ENCODE measurements at places on chromosomes 6 and 20.

GRCh38 chr6:119938752-119939151 is 589.2 kb upstream of the MAN1A1 start:
- no peak for DNase-seq

DNA sequence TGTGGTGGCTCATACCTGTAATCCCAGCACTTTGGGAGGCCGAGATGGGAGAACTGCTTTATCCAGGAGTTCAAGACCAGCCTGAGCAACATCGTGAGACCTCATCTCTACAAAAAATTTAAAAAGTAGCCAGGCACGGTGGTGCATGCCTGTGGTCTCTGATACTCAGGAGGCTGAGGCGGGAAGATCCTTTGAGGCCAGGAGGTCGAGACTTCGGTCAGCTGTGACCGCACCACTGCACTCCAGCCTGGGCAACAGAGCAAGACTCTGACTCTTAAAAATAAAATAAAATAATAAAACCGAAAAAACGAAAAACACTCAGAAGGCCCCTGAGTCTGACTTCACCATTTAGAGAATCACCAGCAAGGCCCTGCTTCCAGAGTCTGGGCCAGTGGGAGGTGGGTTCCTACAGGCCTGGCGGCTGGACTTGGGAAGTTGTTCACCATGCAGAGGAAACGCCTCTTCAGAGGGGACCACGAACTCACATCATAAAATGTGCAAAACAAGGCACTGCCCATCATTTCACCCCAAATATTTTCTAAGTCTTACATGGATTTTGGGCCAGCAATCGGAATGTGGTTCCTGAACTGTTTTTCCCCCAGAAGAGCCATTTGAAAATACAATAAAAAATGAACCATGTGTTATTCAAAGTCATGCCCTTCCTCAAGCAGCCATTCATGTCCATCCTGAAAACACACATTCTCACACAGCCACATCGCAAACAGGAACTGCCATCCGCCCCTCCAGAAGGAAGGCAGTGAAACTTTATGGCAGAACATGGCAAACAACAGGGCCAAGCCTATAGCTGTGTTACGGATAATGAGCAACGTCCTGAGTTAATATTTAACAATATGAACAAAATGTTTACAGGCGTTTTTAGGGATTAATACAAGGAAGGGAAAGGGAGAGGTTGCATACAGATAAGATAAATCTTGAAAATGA is 57.8 kb downstream of the SLC22A23 start:
- no peak for DNase-seq

- no peak for DNase-seq
Observed at GRCh38 chr20:9302091-9302462, 212.3 kb upstream of the LAMP5 start.

- DNase-seq = no peak
Observed at GRCh38 chr6:13923527-13924145, 1.1 kb upstream of the RNF182 start.

DNA sequence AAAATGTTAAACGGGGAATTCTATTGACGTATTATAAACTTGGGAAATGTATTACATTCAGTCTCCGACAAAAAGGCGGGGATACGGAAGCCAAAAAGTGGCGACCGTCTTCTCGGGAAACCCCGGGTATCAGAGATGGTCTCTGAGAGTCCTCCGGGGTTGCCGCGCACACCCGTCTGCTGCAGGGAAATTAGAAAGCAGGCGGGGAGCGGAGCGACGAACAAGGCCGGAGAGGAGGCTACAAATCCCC is 1.5 kb downstream of the SALL4 start:
- DNase-seq = no peak

DNA sequence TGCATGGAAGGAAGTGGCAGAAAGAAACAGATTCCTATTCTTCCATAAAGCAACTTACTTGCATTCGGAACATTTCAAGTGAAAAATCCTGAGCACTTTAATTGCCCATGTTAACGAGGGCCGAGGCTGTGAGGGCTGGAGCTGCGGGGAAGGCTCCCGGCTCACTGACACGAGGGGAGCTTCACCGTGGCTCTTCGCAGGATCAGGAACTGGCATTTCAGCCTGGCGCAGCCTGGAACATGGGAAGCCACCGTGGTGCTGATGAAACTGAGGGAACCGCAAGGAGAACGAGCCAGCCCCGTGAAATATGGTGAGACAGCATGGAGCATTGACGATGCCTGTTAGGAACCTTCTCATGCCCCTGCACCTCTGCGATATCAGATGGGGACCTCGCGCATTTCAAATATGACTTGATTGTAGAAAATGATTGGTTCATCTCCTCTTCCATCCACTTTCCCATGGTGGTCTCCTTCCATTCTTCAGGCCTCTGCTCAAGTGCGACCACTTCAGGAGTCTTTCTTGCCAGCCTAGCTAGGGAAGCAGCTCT is 236.9 kb downstream of the TBXT start:
- DNase-seq = no peak

GRCh38 chr6:47524136-47524845 is 46.7 kb downstream of the CD2AP start:
- no peak for DNase-seq

DNA sequence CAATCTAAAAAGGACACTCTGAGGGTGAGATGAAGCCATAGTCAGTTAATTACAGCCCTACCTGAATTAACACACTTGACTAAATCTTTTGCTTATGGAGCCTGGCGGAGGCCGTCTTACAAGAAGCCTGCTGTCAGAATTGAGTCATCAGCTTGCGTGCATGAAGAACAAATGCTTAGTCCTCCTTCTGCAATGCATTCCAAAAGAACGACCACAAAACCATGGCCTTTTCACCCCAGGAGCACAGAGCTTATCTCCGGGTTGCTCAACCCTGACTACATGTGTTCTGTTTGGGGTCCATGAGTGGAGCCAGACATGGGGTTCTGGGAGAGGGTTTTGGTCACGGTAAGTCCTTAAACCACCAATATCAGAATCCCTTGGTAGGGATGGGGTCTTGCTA is 318.1 kb downstream of the CLIC5 start:
- no peak for DNase-seq

DNA sequence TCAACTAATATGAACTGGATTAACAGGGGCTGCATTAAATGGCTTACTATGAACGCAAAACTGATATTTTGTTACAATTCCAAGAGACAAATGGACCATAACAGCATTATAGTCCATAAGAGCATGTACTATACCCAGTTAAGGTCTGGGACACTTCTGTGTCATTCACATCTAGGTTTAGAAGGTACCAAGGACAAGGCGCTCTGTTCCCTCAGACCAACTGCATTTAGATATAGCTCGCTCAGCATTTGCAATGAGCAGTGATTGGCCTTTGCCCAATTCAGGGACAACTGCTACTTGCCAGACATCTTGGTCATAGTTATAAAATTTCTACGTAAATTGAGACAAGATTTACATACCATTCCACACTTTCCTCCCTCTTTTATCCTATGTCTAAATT is 132.4 kb downstream of the HS3ST5 start:
- no peak for DNase-seq

- DNase-seq = no peak
Observed at GRCh38 chr20:61924858-61925554, 140.7 kb downstream of the TAF4 start.

GRCh38 chr6:97450087-97450486 is 167.1 kb upstream of the MMS22L start:
- no peak for DNase-seq

GRCh38 chr6:99233219-99233618 is 116.3 kb downstream of the FAXC start:
- no peak for DNase-seq

DNA sequence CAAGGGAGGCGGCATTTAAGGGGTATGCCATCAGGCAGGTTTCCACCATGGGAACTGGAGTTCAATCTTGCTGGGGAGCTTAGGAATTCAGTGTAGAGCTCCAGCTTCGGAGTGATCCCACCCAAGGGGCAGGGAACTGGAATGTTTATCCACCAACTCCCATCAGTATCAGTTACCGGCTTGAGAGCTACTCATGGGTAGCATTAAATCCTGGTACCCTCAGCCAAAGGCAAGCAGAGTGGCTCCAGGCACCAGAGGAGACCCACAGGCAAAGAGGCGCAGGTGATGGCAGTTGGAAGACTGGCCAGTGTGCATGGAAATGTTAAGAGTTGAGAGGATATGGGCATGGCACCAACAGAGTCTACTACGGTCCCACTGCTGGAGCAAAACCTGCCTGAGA is 14.1 kb downstream of the EDEM2 start:
- DNase-seq = peak; percentile 52

DNA sequence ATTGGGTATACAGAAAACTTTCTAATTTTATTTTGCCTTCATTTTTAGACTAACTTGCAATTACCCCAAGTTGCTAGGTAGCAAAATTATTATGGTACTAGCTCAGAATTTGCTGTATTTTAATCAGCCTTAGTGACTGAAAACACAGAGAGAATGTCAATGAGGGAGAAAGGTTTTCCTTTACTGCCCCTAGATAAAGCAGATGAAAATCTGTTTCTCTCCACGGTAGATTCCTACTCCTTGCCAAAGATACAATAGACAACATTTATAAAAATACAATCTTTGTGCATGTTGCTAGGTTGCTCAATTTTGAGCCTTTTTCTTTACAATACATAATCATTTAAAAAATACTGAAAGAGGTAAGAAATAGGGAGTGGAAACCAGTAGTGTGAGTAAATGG is 222.2 kb downstream of the BCKDHB start:
- no peak for DNase-seq
